ENCODE measurements at places on chromosomes 3 and 15. TPM values are rescaled to one million over a fixed set of nuclear protein-coding genes. Genes with fewer than 3 reads are reported as not detected.

- H3K36me3 ChIP-seq, result peaks cover 44% of the 10 kb centered on the region
- no peak for DNase-seq
- H3K27ac ChIP-seq, result no peak overlapping the region
These were observed 113.7 kb upstream of the PRTG start for GRCh38 chr15:55856506-55857164.

DNA sequence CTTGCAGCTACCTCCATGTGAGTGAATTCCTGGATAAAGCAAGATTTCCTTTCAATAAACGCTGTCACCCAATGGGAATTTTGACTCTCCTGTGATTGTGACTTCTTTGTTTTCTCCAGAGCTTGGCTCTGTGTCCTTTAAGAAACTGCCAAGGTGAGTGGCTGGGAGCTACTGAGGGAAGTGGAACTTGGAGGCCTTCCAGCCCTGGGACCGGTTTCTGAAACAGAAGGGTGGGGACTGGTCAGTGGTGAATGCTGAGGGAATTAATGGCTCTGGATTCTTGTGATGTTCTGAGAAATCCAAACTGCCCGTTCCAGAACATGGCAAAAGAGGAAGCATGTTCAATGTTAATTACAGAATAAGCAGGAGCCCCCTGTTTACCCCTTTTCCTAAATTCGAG, 41.1 kb upstream of the MYZAP start:
- H3K4me3 ChIP-seq, result no peak overlapping the region
- no peaks in the 10 kb centered on the region for H3K36me3 ChIP-seq
- no peaks in the 10 kb centered on the region for H3K27me3 ChIP-seq
- no peak for DNase-seq
- H3K4me1 ChIP-seq, result peaks cover 54% of the 10 kb centered on the region

GRCh38 chr3:170809007-170809974, 60.7 kb downstream of the RPL22L1 start:
- H3K27ac ChIP-seq, result no peak overlapping the region

DNA sequence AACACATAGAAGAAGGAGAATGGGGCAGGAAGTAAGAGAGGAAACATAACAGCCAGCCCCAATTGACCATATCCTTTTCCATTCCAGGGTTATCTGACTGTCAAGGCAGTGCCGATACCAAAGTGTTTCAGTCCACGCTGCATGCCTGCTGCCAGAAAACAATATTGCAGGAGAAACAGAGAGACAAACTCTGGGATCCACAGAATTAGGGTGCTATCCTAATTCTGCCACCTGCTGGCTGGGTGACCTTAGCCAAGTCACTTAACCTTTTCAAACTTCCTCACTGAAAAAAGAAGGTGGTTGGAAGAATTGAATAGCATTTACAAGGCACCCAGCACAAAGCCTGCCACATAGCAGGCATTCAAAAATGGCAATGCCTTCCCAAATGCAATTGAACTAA, 32.0 kb downstream of the GLB1 start:
- H3K4me1 ChIP-seq, result peaks cover 15% of the 10 kb centered on the region
- H3K27me3 ChIP-seq, result no peaks in the 10 kb centered on the region
- no peak overlapping the region for H3K4me3 ChIP-seq
- no peak overlapping the region for H3K27ac ChIP-seq
- H3K36me3 ChIP-seq, result peaks cover 39% of the 10 kb centered on the region

GRCh38 chr3:18208856-18209255, 216.3 kb downstream of the SATB1 start:
- no peaks in the 10 kb centered on the region for H3K4me1 ChIP-seq
- H3K27me3 ChIP-seq, result no peaks in the 10 kb centered on the region
- no peak overlapping the region for H3K27ac ChIP-seq
- DNase-seq, result no peak

Gene GPR87
- total RNA-seq, result not detected
